ENCODE measurements at places on chromosomes 6 and 20.

DNA sequence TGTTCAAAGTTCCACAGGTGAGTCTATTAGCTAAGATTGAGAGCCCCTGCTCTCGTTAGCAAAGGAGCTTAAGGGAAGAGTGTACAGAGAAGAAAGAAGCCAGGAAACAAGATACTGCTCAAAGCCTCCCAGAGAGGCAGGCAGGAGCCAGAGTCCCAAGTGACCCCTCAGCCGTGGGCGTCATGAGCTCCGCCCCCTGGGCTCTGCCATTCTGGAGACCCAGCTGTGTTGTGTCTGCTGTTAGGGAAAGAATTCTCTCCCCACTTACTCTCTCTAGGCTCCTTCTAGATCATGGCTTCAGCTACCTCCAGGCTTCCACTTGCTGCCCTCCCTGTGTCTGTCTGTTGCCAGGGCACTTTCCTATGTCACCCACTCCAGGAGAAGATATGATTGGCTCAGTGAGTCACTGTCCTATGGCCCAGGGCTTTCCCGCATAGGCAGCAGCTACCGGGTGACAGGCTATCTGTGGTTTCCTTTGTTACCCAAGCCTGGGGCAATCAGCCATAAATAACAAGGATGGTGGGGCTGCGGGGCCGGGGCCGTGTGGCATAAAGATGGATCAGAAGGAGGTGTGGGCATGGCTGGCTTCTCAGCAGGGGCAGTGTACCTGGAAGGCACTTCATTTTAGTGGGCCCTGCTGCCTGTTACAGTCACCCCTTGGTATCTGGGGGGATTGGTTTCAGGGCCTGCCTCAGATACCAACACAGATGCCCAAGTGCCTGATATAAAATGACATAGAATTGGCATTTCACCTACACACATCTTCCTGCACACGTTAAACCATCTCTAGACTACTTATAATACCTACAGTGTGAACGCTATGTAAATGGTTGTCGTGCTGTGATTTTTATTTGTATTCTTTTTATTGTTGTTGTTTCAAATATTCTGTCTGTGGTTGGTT is 118.9 kb downstream of the ARMC2 start:
- DNase-seq: peak; percentile 85

DNA sequence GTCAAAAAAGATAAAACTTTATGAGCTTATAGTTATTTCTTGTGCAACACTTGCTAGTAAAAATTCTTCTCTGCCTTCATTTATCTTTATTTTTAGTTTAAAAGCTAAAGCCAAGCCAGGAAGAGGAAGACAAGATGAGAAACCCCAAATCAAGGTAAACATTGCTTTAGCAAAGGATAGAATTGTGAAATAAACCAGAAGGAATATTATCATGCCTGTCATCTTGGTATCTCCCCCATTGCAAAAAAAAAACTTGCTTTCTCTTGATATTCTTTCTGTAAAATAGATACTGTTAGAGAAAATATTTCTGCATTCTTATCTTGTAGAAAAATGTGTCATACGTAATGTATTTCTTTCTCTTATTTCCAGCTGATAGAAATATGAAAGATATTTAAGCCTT is 432.8 kb downstream of the GJA1 start:
- DNase-seq: no peak

GRCh38 chr6:42988486-42989020 is 4.2 kb downstream of the PPP2R5D start:
- no peak for DNase-seq

- DNase-seq: no peak
Measured at GRCh38 chr6:109686566-109687265, 4.3 kb downstream of the AK9 start.

DNA sequence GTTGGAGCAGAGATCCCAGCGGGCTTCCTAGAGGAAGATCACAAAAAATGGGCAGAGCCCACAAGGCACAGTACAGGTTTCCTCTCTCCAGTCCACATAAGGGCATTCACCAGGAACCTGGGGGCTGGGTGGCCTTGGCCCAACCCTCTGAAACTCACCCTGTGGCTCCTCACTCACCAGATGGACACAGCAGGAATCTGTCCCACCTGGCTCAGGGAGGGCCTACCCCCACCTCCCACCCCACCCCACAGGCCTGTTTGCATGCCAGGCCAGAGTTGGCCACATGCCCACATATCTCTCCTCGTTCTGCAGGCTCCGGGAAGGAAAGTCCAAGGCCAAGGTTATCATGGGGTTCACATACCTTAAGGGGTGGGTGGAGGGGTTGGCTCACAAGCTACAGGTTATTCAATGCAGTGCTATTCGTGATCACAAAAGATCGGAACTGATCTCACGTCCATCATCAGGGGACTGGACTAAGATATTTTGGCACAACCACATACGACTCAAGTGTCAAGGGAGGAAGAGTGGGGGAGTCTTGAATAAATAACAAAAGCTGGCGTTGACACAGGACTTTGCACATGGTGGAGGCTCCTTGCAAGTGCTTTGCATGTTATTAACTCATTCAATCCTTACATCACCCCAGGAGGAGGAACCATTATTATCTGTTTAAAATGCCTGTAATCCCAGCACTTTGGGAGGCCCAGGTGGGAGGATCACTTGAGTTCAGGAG is 13.0 kb downstream of the RIPOR3 start:
- DNase-seq: no peak

DNA sequence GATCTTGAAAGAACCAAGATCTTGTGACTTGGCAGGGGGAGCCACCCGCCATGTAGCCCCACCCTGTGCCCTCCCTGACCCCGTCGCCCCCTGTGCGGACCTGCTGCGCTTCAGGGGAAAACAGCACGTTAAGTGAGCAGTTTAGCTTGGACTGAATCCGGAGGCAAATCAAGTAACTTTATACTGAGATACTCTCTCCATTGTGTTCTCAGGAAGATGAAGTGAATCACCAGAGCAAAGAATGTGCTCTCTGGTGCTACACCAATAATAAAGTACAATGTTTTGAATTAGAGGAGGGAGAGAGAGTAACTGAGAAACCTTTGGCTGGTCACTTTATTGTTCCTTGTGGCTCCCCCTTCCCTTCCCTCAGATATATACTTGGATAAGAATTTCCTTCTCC is 83.4 kb downstream of the TXNDC5 start:
- DNase-seq: no peak

DNA sequence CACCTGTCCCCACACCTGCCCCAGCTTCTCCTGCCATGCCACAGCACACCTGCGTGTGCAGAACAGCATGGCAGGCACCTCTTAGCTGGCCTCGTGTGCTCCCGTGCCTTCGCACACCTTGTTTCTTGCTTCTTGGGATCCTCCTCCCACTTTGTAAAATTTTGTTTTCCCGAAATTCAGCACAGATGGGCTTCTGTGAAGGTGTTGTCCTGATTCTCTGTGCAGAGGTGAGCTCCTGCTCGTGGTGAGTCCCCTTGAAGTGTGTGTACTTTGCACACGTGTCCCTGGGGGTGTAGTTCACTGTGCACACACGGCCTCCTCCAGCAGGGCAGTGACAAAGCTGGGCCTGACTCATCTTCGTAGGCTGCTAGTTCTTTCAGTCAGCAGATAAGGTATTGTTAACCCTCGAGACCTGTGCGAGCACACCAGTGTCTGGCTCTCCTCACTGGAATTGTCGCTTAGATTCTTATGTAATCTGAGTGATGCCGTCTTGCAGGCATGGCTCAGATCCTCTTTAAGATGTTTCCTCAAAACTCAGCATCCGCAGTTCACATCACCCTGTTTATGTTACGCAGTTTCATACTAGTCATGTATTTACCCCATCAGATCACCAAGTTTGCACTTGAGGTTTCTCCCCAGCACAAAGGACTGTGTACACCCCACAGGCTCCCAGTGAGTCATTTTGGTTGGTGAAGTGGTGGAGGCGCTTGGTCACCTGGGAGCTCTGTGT is 77.7 kb downstream of the CDYL start:
- no peak for DNase-seq

All from natural killer cell treated with Interleukin-12 subunit alpha and Interleukin-12 subunit beta and Interleukin-15 and Interleukin-18, amount 100 ng/mL, for 72 hours (primary cell).